Adrenal gland (tissue), 19 donors: ENCODE measurements at places on chromosomes 2 and 18.

DNA sequence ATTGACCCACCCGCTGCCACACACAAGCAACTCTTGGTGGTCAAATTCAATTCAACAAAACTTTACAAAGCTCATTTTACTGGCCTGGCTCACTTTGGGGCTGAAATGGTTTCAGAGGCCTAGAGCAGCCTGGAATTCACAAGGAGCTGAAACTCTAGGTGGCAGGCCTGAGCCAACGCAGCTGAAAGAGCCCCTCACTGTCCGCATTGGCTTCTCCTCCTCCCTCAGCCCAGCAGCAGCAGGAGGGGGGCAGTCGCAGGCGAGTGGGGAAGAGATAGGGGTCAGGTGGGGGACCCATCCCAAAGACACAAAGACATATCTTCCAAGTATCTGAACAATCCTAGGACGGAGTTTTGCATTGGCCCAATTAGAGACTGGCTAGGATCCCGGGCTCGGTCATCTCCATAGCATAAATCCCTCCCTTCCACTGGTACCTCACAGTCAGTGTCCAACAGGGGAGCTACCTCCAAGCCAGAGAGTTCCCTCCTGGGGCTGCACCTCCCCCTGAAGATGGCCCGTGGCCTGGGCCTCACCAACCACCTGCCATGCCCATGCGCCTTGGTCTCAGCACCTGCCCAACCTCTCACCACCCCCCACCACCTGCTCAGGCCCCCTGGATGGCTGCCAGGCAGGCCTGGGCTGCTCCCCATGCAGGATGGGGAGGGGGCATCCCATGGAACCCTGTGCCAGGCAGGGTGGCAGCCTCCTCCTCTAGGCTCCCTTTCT is 113.4 kb downstream of the ZBTB7C start:
- DNase-seq, result peak; percentile 47

GRCh38 chr2:152370783-152371182 is 35.8 kb downstream of the FMNL2 start:
- DNase-seq, result no peak

GRCh38 chr2:28652217-28652616 is 99.4 kb upstream of the PPP1CB start:
- no peak for DNase-seq

DNA sequence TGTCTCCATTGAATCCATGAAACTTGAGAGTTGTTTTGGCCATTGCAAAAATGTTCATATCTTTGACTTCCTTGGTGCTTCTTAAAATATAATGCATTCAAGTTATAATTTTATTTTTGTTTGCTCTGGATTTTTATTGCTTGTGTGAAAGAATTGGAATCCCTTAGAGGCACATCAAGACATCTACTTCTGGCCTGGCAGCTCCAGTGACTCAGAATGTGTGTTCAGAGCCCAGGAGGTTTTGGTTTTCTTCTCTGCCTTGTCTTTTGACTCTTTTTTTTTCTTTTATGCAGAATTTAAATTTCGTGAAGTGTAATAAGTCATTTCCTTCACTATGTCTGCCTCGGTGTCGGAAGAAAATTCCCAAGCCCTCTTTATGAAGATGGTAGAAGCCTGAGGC is 180.2 kb downstream of the LTBP1 start:
- DNase-seq, result no peak

GRCh38 chr2:101149241-101150192 is 1.7 kb downstream of the TBC1D8 start:
- no peak for DNase-seq

- DNase-seq, result no peak
Measured at GRCh38 chr2:212135739-212136138, 402.9 kb downstream of the ERBB4 start.

DNA sequence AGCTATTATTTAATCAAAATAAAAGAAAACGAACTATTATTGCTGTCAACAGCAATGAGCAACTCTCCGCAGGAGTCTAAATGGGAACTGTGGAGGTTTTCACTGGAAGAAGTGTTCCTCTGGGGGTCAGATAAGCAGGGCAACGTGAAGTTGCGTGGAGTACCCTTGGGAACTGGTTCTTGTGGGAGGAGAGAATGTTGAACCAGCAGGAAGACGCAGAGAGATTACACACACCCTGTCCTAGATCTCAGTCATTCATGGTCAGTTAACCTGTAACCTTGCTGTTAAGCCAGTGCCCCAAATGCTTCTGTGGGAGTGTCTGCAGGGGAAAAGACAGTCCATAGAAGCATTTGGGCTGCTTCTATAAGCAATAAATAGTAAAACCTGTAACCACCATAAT is 20.4 kb upstream of the CABLES1 start:
- no peak for DNase-seq

DNA sequence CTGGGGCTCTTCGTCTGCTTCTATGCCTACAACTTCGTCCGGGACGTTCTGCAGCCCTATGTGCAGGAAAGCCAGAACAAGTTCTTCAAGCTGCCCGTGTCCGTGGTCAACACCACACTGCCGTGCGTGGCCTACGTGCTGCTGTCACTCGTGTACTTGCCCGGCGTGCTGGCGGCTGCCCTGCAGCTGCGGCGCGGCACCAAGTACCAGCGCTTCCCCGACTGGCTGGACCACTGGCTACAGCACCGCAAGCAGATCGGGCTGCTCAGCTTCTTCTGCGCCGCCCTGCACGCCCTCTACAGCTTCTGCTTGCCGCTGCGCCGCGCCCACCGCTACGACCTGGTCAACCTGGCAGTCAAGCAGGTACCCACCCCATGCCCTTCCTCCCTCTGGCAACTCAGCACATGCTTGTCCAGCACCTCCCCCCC is 24.2 kb downstream of the STEAP3 start:
- DNase-seq, result no peak

DNA sequence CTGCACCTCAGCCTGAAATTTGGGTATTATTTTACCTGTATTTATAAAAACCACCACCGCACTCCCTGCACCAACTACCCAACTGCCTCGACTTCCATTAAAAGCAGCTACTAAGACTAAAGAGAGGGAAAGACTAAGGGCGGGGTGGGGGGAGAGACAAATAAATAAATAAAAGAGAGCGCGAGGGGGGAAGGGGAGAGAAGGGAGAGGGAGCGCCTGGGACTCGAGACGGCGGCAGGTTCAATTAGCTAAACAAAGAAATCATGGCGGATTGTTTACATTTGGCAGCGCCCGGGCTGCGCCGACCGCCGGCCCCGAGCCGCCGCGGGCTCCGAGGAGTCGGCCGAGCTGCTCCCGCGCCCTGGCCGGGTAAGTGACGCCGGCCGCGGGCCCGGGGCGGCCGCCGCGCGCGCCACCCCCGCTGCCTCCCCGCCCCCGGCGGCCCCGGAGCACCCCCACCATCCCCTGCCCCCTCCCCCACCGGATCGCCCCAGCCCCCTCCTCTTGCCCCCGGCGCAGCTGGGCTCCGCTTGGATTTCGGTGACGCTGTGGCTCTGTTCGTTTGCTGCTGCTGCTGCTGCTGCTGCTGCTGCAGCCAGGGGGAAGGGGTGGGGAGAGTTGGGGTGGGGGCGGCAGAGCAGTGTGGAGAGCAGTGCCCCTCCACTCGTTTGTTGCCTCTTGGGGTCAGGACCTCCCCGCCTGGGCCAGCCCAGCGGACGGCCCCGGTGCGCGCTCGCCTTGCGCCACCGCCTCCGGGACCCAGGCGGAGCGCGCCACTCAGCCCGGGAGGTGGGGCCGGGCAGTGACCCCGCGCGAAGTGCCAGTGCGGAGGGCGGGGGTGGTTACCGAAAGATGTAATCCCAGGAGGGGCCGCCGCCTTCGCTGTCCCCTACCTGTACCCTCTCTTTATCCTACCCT is 187.2 kb upstream of the FANCL start:
- no peak for DNase-seq

DNA sequence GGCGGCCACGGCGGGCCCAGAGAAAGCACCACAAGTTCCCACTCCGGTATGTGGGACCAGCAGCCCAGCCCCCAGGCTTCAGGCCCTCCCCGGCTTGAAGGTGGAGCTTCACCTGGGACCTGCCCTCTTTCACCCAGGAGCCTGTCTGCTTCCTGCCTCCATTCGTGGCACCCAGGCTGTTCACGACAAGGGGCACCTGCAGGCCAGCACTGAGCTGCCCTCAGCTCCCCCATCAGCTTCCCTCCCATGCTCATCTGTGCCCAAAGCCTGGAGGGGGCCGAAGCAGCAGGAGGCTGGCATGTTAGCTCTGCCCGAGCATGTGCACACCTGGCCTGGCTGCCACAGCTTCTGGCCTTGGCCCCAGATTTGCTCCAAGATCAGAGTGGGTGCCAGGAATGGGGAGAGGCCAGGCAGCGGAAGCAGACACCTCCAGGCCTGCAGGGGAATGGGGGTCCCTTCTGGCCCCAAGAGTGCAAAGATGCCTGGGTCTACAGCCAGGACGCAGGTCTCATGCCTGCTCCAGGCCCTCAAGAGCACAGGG is 312.4 kb upstream of the SYT4 start:
- no peak for DNase-seq

- DNase-seq, result no peak
Measured at GRCh38 chr18:77323640-77324299, 74.1 kb downstream of the GALR1 start.

- no peak for DNase-seq
Measured at GRCh38 chr2:176628438-176628837, 359.2 kb downstream of the MTX2 start.

GRCh38 chr2:69055688-69056470 is 42.9 kb downstream of the ANTXR1 start:
- no peak for DNase-seq

DNA sequence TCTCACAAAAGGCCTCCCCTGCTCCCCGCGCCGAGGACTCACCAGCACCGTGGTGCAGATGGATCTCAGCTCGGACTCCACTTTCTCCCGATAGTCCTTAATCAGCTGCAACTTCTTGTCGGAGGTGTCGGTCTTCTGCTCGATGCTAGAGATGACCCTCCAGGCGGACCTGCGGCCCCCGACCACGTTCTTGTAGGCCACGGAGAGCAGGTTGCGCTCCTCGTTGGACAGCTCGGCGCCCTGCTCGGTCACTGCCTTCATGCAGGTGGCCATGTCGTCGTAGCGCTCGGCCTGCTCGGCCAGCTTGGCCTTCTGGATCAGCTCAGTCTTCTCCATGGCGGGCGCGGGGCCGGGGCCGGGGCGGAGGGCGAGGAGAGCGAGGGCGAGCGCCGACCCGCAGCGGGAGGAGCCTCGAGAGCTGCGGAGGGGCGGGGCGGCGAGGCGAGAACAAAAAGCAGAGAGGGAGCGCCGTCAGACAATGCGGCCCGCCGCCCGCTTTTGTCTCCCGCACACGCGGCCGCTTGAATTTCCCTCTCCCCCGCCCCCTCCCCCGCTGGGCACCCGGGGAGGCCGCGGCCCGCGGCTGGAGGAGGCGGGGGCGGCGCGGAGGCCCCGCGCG is 571 bp downstream of the YWHAQ start:
- DNase-seq, result peak; percentile 79
